ENCODE measurements at places on chromosomes 1 and 21.

DNA sequence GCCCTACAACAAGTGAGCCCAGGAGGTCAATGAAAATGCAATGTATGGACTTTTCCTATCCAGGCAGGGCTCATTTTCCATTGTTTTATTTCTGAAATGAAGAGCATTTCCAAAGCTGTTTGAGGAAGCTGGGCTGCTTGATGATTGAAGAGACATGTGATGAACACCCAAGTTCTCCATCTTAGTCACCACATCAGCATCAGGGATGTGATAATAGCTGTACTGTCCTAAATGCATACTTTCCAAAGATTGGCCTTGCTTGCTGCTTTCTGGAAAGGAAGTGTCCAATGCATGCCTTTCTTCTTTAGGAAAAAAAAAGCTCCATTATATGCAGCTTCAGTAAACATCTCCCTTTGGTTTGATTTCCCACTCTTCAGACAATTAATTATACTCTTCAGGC is 425.9 kb upstream of the RUNX1 start:
- DNase-seq: no peak

DNA sequence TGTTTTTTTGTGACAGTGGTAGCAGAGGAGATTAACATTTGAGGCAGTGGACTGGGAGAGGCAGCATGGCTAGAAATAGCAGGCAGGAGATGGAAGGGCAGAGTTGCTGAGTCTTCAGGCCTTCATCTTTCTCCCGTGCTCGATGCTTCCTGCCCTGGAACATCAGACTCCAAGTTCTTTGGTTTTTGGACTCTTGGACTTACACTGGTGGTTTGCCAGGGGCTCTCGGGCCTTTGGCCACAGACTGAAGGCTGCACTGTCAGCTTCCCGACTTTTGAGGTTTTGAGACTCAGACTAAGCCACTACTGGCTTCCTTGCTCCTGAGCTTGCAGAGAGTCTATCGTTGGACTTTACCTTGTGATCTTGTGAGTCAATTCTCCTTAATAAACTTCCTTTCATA is 24.2 kb upstream of the LEFTY2 start:
- DNase-seq: no peak

DNA sequence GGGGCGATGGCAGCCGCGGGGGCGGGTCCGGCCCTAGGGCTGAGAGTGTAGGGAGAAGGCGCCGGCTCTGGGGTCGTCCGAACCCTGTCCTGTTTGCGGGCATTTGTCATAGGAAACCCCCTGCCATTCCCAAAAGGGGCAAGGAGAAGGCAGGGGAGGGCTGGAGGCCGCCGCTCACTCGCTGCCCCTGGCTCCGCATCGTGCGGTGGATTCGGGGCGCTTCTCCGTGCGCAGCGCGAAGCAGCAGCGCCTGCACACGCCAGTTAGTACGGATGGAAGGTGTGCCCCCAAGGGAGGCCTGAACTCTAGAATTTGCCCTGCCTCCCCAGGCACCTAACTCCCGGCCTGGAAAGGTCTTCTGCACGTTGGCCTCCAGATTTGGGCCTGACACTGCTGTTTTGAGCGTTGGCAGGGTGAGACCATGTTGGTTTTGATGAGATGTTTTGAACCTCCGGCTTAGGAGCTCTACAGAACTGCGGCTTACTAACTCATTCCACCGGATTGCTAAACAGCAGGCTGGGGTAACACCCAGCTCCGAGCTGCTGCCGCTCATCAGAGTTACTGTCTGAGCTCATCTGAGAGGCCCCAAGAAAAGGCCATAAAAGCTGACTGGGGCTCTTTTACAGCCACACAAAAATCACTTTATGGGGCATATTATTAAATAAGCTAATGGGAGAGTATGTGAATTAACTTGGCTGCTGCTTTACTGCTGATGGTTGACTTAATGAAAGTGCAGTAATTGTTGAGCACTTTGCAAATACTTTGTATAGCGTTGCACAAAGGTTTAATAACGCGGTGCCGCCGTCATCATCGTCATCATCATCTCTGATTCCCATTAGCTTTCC is 987 bp downstream of the GPR137B start:
- no peak for DNase-seq

- DNase-seq: no peak
These were observed 17.4 kb downstream of the ZZZ3 start for GRCh38 chr1:77664939-77665516.

GRCh38 chr1:242139442-242139841 is 140.5 kb upstream of the MAP1LC3C start:
- DNase-seq: no peak

GRCh38 chr1:196890668-196891067 is 2.8 kb downstream of the CFHR4 start:
- no peak for DNase-seq

GRCh38 chr21:45335151-45335760 is 47.6 kb upstream of the POFUT2 start:
- no peak for DNase-seq

- no peak for DNase-seq
These were observed 265.5 kb downstream of the TRABD2B start for GRCh38 chr1:47731730-47732129.

GRCh38 chr1:228274452-228275178 is 66.8 kb downstream of the OBSCN start:
- DNase-seq: no peak

- no peak for DNase-seq
These were observed 243.0 kb upstream of the SGIP1 start for GRCh38 chr1:66290761-66291530.
